Thyroid gland (tissue), 4 donors: ENCODE measurements at places on chromosomes 6 and 20. TPM values are rescaled to one million over a fixed set of nuclear protein-coding genes. Genes with fewer than 3 reads are reported as not detected.

RUNX2 gene
- total RNA-seq, result 1.6 TPM

NT5E gene
- 174 TPM for total RNA-seq

CLDN20 gene
- total RNA-seq, result not detected

CYP24A1 gene
- 0.44 TPM for total RNA-seq

- no peak overlapping the region for H3K27ac ChIP-seq
- no peaks in the 10 kb centered on the region for H3K27me3 ChIP-seq
- H3K4me1 ChIP-seq, result no peaks in the 10 kb centered on the region
- no peak overlapping the region for H3K4me3 ChIP-seq
- H3K36me3 ChIP-seq, result no peaks in the 10 kb centered on the region
Observed at GRCh38 chr6:90466154-90466940, 120.5 kb downstream of the MAP3K7 start.

DNA sequence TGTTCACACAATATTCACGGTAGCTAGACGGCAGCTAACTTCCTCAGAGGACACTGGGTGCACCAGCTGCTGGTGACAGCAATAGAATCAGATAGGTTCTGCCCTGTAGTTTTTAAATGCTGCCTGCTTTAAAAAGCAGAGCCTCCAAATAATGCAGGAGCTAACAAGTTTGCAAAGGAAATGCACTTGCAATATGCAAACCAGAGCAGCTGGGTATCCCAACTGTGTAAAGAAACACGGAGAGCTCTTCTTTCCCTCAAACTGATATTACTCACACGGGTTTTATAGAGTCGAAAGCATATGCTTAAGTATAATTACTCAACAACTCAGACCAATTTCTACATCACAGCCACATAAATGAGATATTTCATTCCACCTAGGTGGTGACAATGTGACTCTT is 432.7 kb downstream of the TFAP2A start:
- no peaks in the 10 kb centered on the region for H3K4me1 ChIP-seq
- H3K27me3 ChIP-seq, result no peaks in the 10 kb centered on the region
- H3K4me3 ChIP-seq, result no peak overlapping the region
- no peak overlapping the region for H3K27ac ChIP-seq
- no peak for DNase-seq

- H3K4me3 ChIP-seq, result no peak overlapping the region
- no peak overlapping the region for H3K27ac ChIP-seq
- no peak for DNase-seq
- H3K4me1 ChIP-seq, result no peaks in the 10 kb centered on the region
Observed at GRCh38 chr6:45877970-45878590, 137.6 kb downstream of the CLIC5 start.

DNA sequence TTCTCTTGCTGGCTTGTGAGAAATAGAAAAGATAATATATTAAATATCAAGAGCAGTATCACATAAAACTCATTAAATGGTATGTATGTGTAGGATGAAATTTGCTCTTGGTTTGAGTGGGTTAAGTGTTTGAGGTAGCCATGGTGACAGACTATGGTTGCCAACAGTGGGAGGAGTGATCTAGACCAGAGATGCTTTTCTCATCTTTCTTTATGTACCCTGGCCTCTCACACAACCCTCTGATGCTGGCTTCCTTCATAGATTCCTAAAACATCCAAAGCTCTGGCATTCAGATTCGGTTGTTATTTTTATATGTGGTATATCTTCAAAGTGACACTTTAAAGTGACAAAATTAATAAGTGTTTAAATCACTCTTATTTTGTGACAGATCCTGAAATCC is 9.0 kb upstream of the MLIP start:
- H3K27ac ChIP-seq, result no peak overlapping the region
- no peak overlapping the region for H3K4me3 ChIP-seq

- H3K4me1 ChIP-seq, result no peaks in the 10 kb centered on the region
- H3K36me3 ChIP-seq, result no peaks in the 10 kb centered on the region
- no peak overlapping the region for H3K4me3 ChIP-seq
- no peak overlapping the region for H3K27ac ChIP-seq
- DNase-seq, result no peak
Observed at GRCh38 chr6:165186041-165186440, 123.4 kb downstream of the C6orf118 start.

DNA sequence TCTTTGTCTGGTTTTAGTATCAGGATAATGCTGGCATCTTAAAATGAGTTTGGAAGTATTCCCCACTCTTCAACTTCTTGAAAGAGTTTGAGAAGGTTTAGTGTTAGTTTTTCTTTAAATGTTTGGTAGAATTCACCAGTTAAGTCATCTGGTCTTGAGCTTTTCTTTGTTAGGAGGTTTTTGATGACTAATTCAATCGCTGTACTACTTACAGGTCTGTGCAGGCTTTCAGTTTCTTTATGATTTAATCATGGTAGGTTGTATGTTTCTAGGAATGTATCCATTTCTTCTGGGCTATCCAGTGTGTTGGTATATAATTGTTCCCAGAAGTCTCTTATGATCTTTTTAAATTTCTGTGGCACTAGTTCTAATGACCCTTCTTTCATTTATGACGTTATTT is 215.5 kb downstream of the LRFN2 start:
- no peak for DNase-seq
- H3K36me3 ChIP-seq, result no peaks in the 10 kb centered on the region
- H3K4me3 ChIP-seq, result no peak overlapping the region

GRCh38 chr20:56932575-56933330 is 303.6 kb downstream of the TFAP2C start:
- H3K4me3 ChIP-seq, result no peak overlapping the region
- no peaks in the 10 kb centered on the region for H3K4me1 ChIP-seq
- H3K36me3 ChIP-seq, result no peaks in the 10 kb centered on the region

DNA sequence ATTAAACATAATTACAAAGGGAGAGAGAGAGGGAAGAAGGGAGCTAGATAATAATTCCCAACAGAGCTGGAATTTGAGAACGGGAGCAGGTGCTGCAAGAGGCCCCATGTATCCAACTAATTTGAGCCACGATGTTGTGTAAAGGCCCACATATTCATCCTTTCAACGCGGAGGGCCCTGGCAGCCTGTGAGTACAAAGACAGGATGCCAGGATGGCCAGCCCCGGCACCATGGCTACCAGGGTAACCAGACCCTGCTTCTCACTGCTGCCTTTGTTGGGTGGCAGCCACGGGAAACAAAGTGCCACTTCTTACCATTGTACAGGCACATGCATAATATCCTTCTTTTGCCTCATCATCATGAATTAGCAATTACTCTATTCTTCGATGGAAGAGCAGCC is 492.0 kb upstream of the NRSN1 start:
- no peaks in the 10 kb centered on the region for H3K27me3 ChIP-seq
- no peak for DNase-seq
- H3K27ac ChIP-seq, result no peak overlapping the region
- no peaks in the 10 kb centered on the region for H3K4me1 ChIP-seq
- no peaks in the 10 kb centered on the region for H3K36me3 ChIP-seq
